Kidney epithelial cell (primary cell): ENCODE measurements at places on chromosomes 2 and 18. TPM values are rescaled to one million over a fixed set of nuclear protein-coding genes. Genes with fewer than 3 reads are reported as not detected.
A peak's percentile ranks its signal among the peaks of the same experiment; 100 is the strongest.

Gene GKN2
- not detected in 2 replicates for total RNA-seq

Gene SCTR
- total RNA-seq = not detected in 2 replicates

DNA sequence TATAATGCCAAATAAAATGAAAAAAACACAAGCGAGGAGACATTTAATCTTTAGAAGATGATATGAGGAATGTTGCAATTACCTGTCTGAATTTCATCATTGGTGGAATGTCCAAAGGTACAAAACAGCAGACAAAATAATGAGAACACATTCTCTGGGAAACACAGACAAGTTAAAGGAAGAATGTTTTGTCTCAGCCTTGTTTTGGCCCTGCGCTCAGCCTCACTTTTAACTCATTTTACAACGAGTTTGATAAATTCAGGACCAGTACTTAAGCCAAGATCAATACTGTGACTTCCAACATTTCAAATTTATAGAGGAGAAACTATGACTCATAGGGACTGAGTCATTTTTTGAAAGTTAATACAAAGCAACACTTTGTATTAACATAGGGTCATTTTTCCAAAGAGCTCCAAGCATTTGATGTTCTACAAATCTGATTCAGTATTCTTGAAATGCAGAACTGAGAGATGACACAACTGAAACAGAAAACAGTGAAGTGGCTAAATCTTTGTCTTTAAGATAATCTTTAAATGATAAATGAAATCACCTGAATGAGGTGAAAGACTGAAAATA, 833.2 kb upstream of the CHAC2 start:
- peak; percentile 26 for DNase-seq

GRCh38 chr2:172702451-172702850, 33.2 kb upstream of the RAPGEF4 start:
- no peak for DNase-seq

DNA sequence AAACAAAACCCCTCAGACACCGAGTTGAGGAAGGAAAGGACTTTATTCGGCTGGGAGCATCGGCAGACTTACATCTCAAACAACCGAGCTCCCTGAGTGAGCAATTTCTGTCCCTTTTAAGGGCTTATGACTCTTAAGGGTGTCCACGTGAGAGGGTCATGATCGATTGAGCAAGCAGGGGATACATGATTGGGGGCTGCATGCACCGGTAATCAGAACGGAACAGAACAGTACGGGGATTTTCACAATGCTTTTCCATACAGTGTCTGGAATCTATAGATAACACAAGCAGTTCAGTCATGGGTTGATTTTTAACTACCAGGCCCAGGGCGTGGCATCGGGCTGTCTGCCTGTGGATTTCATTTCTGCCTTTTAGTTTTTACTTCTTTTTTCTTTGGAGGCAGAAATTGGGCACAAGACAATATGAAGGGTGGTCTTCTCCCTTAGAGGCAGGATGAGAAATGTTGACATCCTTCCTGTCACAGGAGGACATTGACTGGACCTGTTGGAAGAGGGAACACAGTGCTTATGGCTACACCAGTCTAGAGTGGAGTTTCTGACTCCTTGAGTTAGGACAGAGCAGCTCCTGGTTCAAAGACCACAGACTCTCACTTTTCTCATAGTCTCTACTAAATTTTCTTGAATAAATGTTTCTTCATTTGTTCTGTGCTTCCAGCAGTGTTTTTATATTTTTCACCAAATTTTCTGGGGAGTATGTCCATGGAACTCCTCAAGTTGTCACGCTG, 35.8 kb downstream of the SPOPL start:
- DNase-seq = no peak

- DNase-seq = no peak
Measured at GRCh38 chr2:241904791-241905710, 35.5 kb downstream of the RTP5 start.

DNA sequence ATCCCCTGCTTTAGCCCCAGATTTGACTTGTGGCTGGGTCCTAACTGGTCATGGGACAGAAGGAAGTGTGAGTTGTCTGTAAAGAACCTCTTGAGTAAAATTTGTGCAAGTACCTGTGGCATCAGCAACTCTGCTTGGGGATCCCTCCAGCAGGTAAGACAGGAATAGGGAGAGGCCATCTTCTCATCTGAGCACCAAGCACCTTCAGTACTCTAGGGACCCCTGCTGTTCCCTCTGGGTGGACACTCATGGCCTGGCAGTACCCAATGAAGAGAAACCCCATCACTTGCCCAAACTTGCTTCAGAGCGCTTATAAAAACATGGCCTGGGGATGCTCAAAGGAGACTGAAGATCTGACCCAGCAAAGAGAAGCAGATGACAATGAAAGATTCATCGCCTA, 297.8 kb downstream of the SP3 start:
- no peak for DNase-seq

DNA sequence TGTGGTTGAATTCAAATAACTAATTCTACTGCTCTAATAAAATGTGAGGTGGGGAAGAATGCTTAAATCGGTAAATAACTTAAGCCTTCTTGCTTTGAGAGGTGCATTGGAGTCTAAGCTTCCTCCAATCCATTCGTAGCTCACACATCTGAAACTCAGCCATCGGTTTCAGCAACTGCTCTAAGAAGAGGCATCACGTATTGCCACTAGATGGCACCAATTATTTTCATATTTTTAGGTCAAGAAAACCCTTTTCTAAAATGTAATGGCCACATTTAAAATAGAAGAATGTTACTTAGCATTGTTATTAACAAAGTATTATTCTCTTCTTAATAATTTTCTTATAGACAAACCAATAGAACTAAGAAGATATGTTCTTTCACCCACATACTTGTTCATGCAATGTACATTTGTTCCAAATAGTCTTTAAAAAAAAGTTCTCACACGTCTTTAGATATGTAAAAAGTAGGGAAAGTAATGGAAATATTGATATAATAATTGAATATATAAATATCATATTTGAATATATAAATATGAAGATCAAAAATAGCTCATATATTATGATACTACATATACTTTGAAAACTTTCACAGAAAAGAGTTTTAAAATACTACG, 229.8 kb downstream of the CCDC178 start:
- DNase-seq = no peak

DNA sequence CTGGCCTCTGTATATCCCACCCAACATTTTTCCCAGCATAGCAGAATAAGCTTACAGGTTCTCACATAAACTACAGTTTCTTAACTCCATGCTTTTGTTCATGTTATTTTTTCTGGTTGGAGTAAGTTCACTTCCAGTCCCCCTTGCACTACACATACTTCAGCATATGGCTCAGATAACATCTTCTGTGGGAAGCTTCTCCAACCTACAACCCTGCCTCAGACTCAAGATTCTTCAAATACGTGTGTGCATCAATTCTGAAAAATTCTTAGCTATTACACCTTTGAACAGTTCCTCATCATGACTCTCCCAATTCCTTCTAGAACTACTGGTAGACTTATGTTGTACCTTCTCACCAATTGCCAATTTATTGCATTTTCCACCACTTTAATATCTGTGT, 7.5 kb upstream of the CPLX4 start:
- no peak for DNase-seq

DNA sequence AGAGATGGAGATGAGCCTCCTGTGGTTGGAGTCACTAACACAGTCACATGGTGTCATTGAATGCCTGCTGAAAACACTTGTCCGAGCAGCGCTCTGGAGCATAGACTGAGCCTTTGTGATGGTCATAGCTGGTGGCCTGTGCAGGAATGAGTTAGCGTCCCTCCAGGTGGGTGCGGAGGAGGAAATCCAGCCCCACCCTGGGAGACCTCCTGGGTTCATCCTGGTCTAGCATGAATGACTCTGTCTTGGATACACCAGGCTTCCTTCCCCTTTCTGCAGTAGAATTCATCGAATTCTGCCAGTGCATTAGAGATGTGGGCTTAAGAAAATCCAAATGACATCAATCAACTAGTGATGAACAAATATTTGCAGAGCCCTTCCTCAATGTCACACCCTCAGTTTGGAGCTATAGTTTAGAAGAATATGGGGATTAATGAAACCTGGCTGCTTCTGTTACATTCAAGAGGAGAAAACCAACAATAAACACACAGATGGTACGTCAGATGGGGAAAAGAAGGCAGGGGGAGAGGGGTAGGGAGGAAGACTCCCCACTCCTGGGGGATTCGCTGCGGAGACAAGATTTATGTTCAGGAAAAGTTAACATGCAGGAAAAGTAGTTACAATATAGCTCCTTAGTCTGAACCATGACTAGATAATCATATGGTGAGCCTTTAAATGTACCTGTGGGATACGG, 136.7 kb downstream of the DDX1 start:
- no peak for DNase-seq

DNA sequence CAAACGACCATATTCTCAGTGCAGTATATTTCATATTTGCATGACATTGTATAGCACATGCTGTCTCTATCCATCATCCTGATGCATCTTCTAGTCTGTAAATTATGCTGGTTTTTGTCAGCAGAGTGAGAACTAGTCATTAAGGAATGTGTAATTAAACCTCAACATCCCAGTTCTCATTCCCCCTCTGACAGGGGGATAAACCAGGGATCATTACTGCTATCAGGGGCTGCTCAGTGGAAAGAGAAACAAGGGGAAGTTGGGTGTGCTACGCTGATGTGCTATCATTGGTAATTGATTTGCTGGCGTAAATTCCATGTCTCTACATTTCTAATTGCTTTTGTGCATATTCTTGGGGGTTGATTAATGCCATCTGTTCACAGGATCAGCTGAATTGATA, 7.7 kb downstream of the CNTNAP5 start:
- DNase-seq = no peak

DNA sequence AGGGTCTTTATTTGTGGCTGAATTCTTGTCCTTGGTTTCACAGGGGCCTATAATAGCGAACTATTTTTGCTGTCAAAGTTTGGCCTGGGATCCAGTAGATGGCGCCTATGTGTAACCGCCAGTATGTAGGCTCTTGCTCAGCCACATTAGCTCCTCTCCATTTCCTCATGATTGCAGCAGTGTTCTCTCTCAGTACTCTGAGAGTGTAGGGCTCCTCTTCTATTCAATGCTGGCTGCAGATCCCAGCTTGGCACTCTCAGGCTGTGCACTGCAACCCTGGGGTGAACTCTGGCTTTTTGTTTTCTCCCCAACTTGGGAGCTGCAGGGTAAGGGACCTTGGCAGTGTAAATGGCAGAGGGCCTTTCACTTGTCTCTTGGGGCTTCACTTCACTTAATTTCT, 344.6 kb upstream of the CHAC2 start:
- DNase-seq = peak; percentile 9

DNA sequence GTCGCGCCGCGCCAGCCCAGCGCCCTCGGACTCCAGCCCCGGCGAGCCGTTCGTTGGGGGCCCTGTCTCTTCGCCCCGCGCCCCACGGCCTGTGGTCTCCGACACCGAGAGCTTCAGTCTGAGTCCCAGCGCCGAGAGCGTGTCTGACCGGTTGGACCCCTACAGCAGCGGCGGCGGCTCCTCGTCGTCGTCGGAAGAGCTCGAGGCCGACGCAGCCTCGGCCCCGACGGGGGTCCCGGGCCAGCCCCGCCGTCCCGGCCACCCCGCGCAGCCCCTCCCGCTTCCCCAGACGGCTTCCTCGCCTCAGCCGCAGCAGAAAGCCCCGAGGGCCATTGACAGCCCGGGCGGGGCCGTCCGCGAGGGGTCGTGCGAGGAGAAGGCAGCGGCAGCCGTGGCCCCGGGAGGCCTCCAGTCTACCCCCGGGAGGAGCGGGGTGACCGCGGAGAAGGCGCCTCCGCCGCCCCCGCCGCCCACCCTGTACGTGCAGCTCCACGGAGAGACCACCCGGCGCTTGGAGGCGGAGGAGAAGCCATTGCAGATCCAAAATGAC, 1.4 kb downstream of the PHLPP1 start:
- DNase-seq = no peak

DNA sequence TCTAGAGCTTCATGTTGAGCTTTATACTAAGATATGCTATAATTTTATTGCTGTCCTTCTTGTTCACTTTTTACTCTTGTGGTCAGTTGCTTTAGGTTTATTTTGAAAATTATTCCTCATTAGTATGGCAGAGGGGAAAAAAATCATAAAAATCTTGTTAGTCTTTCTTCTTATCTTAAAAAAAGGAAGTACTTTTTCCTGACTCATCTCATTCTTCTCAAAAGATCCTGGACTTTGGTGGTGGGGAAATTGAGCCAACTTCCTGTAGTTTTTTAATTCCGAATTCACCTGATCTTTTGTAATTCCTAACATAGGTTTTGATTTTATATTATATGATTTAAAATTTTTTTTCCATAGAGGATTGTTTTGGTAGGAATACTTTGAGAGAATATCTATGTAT, 3.8 kb downstream of the SLC4A1AP start:
- no peak for DNase-seq
